ENCODE measurements at places on chromosomes 13 and 19.
A peak's percentile ranks its signal among the peaks of the same experiment; 100 is the strongest.

DNA sequence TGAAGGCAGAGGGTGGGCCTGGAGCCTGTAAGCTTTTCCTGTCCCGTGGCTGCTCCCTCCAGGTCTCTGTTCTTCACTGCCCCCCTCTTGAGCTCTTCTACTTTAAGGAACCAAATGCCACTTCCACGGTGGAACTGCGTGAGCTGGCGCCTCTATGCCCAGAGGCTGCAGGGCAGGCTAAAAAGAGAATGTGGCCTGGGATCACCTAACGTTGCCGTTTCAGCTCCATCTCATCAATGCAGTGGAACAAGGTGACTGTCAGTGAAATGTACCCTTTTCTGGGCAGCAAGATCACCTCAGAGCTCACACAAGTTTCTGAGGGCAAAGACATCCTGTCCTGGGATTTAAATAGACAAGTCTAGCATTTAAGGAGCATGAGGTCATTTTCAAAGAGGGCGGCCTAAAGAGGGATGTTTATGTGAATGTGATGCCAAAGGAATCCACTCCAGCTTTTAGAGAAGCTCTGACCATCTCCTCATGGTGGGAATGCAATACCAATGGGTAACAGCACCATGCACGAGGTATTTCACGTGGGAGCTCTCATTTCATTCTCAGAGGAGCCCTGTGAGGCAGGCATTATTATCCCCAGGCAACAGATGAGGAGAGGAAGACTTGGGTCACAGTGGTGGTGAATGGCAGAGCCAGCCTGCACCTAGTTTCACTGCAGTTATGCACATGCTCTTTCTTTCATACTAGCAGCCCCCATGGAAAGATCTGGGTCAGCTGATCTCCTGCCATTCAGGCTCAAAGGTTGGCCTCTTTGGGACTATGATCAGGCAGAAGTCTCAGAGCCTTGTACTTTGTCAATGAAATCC lies 39.3 kb downstream of the RGCC start:
- DNase-seq, result no peak

DNA sequence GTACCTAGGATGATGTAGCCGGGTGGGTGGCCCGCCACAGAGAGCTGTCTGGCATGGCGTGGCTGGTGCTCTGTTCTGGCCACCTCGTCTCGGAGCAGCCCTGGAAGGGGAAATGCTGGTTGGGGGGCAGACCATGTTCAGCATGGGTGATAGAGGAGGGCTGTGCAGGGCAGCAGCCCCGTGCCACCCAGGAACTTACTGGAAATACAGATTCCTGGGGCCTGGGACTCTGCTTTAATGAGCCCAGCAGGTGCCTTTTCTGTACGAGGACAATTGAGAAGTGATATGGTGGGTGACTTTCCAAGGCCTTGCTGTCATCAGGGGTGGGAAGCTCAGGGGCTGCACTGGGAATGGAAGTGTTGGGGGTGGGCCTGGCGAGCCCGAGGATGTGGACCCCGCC lies 24.7 kb downstream of the SMARCA4 start:
- no peak for DNase-seq

- no peak for DNase-seq
Observed at GRCh38 chr13:74210693-74211393, 76.6 kb upstream of the KLF12 start.

DNA sequence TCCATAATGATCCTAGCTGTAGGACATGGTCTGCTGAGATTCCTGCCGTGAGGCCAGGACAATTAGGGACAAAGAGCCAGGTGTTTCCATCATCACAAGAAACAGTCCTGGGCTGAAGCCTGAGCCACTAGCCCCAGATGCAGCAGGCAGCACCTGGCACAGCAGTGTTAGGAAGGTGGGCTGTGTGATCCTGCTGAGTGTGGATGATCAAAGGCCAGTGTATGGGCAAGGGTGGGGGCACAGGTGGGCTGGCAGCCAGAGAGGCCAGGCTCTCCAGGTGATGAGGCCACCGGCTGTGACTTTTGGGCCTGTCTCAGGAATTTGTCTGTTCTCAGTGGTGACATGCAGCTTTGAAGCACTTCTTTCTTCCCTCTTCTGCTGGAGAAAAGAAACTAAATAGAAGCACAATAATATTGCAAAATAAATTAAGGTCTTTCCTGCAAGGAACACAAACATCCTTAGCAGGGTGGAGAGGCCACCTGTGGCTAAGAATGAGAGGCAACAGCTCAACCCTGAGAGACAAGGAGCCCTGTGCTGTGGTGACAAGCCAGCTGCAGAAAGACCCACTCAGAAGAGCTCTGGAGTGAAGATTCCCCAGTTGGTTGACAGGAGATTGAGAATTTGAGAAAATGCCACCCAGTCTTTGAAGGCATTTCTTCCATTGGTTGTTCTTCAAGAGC lies 127.6 kb downstream of the KATNAL1 start:
- no peak for DNase-seq

GRCh38 chr13:48492096-48492440 lies 40.8 kb downstream of the RCBTB2 start:
- DNase-seq, result no peak

- peak; percentile 40 for DNase-seq
Observed at GRCh38 chr13:90032841-90033493, 1314.5 kb upstream of the MIR17HG start.

DNA sequence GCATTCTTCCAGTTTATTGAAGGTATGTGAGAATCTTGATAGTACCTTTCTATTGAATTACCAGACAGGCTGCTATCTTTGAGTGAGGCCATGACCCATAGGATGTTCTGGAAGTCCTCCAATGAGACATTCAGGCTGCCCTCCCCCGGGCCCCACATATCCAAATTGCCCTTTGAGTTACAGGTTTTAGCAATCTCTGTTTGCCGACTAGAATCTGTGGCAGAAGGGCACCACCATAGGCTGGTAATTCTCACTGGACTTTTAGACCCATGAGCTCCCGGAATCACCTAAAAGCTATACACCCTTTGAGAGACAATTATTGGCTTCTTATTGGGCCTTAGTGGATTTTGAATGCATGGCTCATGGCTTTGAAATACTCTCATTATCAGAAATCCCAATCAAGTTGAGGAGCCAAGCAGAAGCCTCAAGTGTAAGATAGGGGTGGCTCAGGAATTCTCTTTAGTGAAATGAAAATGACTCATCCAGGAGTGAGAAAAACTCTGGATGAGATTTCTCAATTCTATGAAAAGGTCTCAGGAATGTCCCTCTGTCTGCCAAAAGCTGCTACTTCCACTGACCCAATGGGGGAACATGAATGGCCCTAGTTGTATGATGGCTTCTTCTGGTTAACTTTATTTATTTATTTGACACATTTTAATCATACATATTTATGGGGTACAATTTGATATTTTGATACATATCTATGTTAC lies 172.1 kb upstream of the CSNK1A1L start:
- DNase-seq, result no peak

GRCh38 chr19:38638461-38638860 lies 9.0 kb upstream of the ACTN4 start:
- DNase-seq, result no peak

- peak; percentile 90 for DNase-seq
Observed at GRCh38 chr13:29925457-29926097, 75.2 kb upstream of the UBL3 start.

DNA sequence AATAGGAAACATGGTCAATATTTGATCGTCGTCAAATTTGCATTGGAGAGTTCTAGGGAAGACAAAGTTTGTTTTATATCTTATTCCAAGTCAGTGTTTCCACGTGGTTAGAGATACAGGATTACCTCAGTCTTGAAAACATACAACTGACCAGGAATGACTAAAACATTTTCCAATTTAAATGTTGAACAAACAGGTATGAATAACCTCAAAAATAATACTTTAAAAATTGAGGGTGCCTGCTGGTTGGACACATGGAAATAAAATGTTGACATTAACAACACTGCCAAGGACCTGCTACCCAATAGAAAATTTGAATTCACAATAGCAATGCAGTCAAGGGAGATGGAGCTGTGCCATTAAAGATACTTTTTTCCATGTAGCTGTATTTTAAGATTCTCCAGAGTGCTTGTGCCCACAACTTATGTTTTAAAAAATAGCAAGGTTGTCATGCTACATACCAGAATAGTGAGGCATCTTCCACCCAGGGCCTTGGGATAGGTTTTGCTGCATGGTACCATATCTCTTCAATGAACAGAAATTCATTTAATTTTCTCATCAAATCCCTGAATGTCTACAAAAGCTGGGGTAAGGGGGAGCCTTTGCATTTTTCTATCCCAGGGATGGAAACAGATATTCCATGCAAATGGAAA lies 260.8 kb downstream of the EFNB2 start:
- no peak for DNase-seq

- peak; percentile 88 for DNase-seq
Observed at GRCh38 chr19:44745341-44745831, 3.1 kb upstream of the BCL3 start.

GRCh38 chr19:28224441-28224840 lies 988.5 kb downstream of the UQCRFS1 start:
- no peak for DNase-seq

GRCh38 chr19:16904599-16904998 lies 15.8 kb downstream of the F2RL3 start:
- DNase-seq, result no peak

DNA sequence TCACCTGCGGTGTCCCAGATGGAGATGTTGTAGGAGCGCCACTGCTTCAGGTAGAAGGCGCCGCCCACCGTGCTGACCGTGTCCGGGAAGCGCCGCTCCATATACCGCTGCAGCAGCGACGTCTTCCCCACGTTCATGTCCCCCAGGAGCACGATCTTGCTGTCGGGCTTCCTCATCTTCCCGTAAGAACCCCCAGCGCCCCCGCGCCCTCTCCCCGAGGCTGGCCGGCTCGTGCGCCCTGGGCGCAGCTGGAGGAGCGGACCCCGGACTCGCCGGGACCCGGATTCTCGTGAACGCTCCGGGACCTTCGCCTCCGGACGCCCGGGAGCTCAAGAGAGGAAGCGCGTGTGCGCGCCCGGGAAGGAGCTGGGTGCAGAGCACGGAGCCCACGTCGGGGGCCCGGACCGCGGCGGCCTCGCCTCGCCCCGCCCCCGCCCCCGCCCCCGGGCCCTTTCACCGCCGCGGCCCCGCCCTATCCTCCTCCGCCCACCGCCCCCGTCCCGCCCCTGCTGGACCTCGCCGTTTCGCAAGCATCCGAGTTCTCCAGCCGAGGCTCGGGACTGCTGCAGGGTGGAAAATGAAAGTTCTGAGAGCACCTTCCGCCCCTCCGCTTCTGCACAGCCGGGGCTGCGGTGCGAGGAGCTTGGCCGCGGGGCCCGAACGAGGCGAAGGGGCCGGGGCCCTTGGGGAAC lies at the start of gene RAB20:
Gene RAB20, minus strand, starts transcription at position 379 of the 692 bp plus-strand sequence. Its CDS starts 203 bp downstream, at position 176.
- DNase-seq, result peak; percentile 95

GRCh38 chr13:94667190-94667589 lies 45.2 kb downstream of the SOX21 start:
- no peak for DNase-seq

DNA sequence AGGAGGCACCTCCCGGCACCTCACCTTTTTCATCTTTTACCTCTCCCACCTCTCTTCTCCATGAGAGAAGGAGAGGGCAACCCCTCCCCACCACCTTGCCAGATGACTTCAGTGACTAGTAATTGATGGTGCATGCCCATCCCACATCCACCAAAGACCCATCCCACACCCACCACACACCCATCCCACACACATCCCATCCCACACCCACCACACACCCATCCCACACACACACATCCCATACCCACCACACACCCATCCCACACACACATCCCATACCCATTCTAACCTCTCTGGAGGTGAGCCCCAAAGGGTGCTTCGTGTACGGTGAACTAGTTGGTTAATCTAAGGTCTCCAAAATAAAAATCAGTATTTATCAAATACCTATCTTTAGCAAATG lies 44.7 kb downstream of the STK24 start:
- DNase-seq, result peak; percentile 26

DNA sequence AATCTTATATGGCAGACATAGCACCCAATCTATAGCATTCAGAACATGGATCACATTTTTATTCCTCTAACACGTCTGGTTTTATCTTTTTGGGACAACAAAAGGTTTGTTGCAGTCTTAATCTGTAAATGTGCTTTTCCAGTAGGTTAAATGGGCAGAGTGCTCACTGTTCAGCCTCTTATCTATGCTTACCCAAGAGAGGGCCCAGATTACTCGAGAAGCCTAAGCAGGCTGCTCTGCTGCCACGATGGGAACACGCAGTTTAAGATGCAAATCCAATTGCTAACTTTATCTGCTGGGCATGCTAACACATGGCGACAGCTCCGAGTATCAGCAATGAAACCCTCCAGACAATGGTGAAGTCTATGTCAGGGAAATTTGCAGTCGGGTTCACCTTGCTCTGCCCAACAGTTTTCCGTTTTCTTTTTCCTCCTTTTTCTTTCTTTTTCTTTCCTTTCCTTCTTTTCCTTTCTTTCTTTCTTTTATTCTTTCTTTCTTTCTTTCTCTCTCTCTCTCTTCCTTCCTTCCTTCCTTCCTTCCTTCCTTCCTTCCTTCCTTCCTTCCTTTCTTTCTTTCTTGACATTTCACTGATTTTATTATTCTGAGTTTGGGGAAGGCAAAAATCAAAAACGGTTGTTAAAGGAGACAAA lies 115.3 kb downstream of the RBM26 start:
- no peak for DNase-seq

DNA sequence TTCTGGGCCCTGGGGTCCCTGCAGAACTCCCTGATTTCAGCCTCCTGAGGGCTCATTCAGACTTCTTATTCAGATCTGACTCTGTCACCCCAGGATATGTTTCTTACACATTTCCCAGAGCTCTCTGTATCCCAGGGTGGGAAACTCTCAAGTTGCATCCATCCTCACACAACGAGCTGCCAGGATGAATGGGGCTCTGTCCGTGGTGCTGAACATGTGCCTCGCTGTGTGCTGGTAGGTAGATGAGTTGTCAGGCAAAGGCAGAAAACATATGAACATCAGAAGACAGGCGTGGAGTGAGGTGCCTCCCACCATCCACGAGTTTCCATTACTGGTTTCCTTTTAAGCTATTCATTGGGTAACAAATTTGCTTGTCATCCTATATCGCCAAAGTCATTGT lies 11.4 kb upstream of the IGFL1 start:
- no peak for DNase-seq

DNA sequence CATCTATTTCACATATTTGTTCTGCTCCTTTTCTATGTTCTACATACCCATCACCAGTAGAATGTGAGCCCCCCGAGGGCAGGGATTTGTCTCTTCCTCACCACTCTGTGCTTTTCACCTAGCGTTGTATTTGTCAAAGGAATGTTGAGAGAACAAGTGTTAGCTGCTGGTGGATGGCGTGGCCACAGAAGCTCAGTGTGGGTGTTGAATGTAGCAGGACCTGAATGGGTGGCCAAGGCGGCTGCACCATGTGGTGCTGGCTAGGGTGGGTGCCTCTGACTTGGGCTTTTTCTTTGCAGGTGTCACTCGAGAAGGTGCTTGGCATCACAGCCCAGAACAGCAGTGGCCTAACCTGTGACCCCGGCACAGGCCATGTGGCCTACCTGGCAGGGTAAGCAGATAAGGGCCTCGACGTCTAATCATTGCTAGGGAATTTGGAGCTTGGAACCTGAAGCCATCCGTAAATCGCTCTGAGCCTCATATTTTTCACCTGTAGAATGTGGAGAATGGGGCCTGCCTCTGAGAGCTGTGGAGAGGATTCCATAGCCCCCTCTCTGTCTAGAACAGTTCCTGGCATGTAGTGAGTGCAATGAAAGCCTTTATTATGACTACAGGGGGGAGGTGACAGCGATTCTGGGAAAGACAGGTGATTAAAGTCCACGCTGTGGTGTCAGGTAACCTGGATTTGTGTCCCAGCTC lies 3.9 kb downstream of the WDR62 start:
- no peak for DNase-seq

- no peak for DNase-seq
Observed at GRCh38 chr19:36149673-36150406, 2.4 kb downstream of the COX7A1 start.

Measured in sigmoid colon (tissue), 7 donors.